ENCODE measurements at places on chromosomes 6 and 20.

GRCh38 chr6:53528107-53528506 is 16.8 kb downstream of the GCLC start:
- no peak for DNase-seq

GRCh38 chr6:54308289-54308985 is at the start of gene TINAG:
TINAG (plus strand) TSS chr6:54308441; CDS start chr6:54308551, 110 bp downstream.
- DNase-seq: no peak

GRCh38 chr6:169185011-169185521 is 68.6 kb downstream of the THBS2 start:
- no peak for DNase-seq

DNA sequence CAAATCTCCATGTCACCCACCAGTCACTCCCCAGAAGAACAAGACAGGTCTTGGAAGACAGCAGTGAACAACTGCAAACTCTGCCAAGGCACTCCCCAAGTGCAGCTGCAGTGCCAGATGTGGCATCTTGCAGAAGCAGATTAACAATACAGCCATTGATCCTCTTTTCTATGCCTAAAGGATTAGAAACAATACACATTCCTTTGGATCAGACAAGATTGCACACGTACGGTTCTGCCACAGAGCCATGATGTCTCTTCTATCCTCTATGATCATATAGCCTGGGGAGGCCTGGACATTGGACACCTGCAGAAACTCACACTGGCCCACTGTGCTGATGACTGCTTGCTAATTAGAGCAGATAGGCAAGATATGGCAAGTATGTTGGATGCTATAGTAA is 155.9 kb downstream of the MYLK4 start:
- no peak for DNase-seq

GRCh38 chr6:148203970-148204369 is 138.7 kb upstream of the SASH1 start:
- DNase-seq: peak; percentile 91

DNA sequence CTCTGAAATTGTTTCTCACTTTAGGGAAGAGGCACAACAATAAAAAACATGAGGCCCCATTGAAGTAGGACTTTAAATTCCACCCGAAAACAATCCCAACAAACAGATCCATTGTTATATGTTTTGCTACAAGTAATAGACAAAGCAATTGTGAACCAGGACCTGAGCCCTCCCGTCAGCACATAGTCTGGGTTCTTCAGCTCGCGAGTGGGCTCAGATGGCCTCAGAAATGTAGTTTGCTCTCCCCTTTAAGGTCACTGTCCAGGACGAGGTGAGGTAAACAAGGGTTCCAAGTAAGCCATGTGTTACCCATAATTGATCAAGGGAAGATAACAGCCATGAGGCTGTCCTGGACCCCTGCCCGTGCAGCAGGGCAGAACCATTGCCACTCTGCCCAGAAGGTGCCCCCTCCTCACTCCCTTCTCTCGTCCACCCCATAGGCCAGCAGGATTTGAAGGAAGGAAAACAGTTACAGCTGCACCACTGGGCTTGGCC is 160.1 kb upstream of the QKI start:
- DNase-seq: no peak

DNA sequence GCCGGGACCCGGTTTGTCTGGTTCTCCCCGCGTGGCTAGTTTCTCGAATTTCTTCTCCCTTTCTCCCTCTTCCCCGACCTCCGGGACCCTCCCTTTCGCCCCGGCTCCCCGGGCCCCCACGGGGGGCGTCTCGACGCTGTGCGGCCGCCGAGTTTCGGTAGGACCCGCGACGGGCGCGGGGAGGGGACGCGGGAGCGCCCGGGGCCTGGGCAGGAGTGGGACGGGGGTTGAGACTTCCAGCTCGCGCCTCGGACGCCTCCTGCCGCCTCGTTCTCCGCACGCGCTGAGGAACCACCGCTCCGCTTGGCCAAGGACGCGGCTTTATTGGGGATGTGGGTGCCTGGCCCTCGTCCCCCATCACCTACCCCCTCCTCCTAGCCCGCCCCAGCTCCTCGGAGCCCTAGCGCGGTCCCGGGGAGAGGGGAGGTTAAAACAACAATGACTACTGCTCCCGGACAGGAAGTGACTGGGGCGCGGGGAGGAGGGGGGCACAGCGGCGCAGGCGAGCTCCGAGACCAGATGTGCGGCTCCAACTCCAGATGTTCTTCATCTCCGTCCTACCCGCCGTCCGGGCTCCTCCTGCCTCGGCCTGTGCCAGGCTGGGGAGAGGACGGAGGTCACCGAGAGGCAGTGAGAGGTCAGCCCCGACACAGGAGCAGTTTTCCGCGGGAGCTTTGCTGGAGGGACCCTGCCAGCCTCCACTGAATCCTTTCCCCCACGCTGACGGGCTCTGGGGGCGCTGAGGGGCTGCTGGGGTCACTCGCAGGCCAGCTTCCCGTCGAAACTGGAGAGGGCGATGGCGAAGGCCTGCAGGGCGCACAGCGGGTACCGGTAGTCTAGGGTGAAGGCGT is 917 bp upstream of the TEAD3 start:
- DNase-seq: peak; percentile 21

DNA sequence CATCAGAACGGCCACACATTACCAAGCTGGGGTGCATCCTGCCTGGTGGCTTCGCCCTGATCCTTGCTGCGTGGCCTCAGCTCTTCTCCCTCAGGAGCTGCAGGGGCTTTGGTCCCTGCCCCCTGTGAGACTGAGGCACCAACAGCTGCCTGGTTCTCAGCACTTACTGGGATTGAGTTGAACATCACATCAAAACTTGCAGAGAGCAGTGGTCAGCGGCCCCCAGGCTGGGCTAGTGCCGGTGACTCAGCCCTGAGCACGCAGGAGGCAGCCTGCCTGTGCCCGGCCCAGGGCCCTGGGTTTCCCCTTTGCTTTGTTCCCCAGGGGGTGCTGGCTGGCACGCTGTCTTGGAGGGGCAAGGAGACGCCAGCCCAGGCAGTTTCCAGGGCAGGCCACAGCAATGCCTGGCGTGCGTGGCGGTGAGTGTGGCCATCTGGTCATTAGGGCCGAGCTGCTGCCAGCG is 63.3 kb downstream of the DLL1 start:
- DNase-seq: no peak

- no peak for DNase-seq
Observed at GRCh38 chr20:39195582-39196021, 233.5 kb downstream of the DHX35 start.

GRCh38 chr20:14312001-14312400 is 25.4 kb downstream of the FLRT3 start:
- DNase-seq: no peak

DNA sequence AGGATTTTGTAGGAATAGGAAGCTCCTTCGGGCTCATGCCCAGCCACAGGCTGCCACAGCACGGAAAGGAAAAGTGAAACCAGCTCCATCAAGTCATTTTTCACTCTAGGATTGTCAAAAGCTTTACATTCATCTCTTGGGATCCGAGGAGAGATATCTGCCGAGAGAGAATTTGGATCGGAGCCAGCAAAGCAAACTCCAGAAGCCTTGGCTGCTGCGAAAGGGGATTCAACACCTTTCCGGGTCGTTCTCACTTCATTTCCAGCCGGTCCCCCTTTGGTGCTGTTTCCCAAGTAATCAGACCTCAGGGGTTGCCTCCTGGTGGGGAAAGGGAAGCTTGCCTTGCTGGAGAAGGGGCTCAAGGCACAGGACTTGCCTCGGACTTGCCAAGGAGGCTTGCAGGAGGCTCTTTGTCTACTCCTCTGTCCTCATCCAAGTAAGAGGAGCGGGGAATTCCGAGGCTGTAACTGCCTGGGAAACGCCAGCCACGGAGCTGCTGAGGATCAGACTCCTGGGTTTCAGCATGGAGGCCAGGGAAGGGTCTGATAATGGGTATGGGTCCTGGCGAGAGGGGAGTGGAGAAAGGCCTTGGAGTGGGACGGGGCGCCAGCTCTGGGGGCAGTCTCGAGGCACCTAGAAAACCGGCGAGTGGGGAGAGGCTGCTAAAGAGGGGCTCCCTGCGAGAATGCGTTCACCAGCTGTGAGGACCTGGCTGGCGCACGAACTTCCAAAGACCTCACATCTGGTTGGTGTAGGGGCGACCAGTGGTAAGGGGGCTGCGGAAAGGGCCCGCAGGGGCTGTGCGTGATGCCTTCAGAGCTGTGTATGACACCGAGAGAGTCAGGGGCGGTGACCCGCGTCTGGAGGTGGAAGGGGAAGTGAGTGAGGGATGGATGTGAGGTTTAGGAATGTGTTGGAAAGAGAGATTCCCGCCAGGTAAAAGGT is 702 bp downstream of the ETV7 start:
- DNase-seq: no peak

- peak; percentile 56 for DNase-seq
Observed at GRCh38 chr6:3026791-3027626, 27.3 kb downstream of the NQO2 start.

GRCh38 chr6:75012018-75012417 is 193.8 kb downstream of the COL12A1 start:
- no peak for DNase-seq

DNA sequence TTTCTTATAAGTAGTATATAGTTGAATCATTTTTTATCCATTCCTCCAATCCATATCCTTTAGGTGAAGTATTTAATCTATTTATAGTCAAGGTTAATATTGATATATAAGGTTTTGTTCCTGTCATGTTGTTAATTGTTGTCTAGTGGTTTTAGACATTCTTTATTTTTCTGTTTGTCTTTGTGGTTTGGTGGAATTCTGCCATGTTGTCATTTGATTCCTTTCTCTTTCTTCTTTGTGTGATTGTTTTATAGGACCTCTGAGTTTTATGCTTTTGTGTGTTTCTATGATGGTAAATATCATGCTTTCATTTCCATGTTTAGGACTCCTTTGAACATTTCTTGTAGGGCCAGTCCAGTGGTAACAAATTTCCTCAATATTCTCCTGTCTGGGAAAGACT is 450.3 kb upstream of the BTBD3 start:
- no peak for DNase-seq

GRCh38 chr6:131683479-131683878 is 17.7 kb downstream of the OR2A4 start:
- DNase-seq: peak; percentile 70

DNA sequence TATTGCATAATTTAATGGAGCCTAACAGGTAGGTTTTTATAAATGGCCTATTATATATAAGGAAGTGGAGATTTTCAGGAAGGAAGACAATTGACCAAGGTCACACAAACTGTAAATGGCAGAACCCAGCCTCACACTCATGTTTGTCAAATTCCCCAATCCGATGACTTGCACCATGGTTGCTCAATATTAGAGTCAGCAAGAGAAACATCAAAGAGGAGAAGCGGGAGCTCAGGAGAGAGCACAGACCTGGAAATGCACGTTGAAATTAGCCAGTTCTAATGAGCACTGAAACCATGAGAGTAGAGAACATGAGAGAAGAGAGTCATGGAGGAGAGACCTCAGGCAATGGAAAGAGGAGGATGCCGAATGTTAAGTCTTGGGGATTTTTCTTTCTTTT is 13.5 kb upstream of the MLIP start:
- no peak for DNase-seq

DNA sequence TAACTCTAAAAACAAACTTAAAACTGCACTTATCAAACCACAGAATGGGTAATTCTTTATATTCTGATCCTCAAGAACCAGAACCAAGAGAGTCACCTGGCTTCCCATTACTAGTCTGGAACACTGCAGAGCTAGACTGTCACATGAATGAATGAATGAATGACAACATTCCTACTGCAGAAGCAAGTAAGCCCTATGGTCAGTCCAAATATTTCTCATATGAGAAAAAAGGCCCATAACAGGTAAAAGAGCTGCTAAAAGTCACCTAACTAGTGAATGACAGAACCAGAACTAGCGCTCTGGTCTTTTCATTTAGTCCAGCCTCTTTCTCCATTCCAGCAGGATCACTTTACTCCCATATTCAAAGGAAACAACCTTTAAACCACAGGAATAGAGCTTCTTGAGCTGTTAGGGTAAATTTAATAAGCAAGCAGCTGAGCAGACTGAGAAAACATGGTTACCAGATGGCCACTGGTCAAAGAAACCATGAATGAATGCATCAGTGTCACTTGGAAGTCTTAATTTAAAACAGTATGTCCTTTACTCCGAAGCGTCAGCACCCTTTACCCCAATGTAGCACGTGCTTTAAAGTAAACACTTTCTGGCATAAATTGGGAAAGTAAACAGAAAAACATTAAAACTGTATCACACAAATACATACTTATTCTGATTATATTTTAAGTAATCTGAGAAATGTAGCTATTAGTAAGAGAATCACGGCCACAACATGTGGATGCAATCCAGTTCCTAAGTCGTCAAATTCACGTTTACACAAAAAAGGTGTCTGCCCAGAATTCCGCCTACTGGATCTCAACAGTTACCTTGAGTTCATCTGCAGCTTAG is 1.4 kb downstream of the PREP start:
- DNase-seq: no peak

- peak; percentile 19 for DNase-seq
Observed at GRCh38 chr20:8153281-8153908, 21.3 kb downstream of the PLCB1 start.

- DNase-seq: peak; percentile 1
Observed at GRCh38 chr6:131756039-131756438, 45.2 kb upstream of the CTAGE9 start.

GRCh38 chr6:137171053-137171374 is 2.4 kb downstream of the IL22RA2 start:
- DNase-seq: no peak

DNA sequence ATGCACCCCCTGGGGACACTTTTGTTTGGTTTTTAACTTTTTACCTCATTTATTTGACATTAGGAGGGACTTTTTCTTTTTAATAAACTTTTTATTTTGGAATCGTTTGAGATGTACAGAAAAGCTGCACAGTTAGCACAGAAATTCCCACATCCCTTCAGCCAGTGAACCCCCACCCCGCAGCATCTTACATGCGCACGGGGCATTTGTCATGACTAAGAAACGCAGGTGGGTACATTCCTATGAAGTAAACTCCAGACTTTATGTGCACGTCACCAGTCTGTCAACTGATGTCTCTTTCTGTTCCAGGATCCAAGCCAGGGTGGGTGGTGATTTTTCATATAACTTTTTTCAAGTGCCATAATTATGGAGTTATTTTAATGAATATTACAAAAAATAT is 4.9 kb upstream of the ZNF831 start:
- DNase-seq: no peak

DNA sequence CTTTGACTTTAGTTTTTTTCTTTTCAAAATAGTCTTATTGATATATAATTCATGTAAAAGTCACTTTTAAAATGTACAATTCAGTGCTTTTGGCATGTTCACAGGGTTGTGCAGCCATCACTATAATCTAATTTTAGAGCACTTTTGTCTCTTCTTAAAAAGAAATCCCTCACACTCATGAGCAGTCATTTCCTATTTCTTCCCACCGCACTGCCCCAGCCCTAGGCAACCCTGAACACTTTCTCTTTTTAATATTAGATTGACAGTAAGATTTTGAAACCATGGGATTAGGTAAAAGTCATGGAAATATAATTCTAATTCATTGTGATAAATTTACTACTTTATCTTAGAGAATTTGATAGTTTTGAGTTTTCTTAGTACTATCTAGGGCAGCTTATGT is 309.4 kb downstream of the UTRN start:
- DNase-seq: no peak

- no peak for DNase-seq
Observed at GRCh38 chr20:3431109-3431508, 23.6 kb upstream of the DNAAF9 start.
